ENCODE measurements at places on chromosomes 2 and 18.

GRCh38 chr2:76851000-76851399, 671.2 kb downstream of the LRRTM4 start:
- no peak for DNase-seq

GRCh38 chr2:102789349-102790090, 27.7 kb downstream of the TMEM182 start:
- no peak for DNase-seq

DNA sequence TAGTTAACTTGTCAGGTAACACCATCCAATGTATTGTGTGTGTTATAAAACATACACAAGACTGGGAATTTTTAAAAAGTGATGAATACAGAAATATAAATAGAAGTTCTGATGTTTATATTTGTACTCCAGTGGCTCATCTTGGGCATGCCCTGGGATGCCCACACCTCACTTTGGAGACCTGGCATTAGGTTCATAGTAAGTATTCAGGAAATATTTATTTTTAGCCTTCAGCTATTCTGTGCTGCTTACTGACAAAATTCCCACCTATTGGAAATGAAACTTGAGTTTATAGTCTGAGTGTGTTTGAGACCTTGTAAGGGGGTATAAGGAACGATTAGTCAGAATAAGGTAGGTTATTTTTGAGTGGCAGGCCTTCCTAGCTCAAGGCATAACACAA, 67.5 kb downstream of the MYO1B start:
- no peak for DNase-seq

DNA sequence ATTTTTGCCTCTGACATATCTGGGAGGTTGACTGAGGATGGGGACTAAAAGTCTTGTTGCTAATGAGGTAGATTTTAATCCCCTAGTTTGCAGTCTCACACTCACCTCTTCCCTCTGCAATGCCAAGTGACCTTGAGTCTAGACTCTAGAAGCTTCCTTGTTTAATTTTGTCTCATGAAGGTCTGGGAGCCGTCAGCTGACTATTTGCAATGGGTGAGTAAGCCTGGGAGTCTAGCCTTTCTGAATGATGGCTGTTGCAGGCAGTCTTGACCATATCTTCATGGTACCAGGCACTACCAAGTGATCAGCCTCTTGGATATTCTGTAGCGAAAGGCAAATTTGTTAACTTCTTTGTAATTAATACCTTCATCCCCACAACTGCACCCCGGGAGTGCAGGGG, 61.2 kb downstream of the ARHGAP15 start:
- no peak for DNase-seq

GRCh38 chr2:54416166-54416813, 39.8 kb upstream of the SPTBN1 start:
- peak; percentile 56 for DNase-seq

DNA sequence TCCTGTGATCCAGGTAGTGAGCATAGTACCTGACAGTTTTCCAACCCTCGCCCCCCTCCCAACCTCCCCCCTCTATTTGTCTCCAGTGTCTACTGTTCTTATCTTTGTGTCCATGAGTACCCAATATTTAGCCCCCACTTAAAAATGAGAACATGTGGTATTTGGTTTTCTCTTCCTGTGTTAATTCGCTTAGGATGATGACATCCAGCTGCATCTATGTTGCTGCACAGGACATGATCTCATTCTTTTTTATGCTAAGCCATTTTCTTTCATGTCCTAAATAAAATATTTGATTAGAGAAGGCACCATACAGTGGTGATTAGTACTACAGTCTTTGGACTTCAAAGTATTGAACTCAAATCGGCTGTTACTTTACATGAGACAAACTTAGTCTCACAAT, 1087.9 kb downstream of the CBLN2 start:
- no peak for DNase-seq

DNA sequence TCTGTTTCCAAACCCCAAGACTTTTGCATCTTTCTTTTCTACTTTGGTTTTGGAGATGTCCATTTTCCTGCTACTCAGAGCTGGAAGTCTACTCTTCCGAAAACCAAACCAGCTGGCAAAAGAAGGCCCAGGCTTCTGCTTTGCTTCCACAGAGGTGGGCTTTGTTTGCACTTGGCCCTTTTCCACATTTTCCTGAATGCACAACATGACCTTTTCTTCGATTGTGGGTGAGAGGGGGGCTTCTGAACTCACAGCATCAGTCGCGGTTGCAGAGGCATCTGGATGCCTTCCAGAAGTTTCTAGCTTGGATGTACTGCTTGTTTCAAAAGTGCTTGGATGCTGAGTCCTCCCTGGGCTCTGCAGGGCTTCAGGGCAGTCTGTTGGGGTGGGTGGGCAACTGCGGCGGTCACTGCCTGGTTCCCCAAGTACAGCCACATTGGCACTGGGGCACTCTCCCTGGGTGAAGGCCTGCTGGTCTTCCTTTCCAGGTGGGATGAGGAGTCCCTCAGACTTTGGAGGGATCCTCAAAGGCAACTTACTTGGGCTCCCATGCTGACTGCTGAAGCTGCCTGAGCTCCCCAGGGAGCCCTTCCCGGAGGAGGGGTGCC, 112.3 kb upstream of the LYPD1 start:
- no peak for DNase-seq

DNA sequence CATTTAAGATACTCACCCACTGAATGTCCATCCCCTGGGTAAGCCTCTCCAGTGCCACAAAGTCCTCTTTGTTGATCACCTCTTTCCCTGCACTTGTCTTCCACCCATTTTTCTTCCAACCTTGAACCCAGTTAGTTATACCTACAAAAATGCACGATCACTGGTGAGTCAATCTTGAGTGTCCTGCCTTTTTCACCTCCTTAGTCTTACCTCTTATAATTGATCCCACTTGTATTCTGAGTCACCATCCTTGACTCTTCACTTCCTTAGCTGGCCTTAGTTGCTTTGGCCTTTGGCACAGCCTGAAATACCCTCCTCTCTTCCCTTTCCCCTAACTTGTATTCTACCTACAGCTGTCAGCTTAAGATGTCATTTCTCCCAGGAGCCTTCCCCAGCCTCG, 10.2 kb downstream of the RNASEH1 start:
- DNase-seq, result no peak

GRCh38 chr2:220703279-220703678, 868.8 kb downstream of the EPHA4 start:
- no peak for DNase-seq

- no peak for DNase-seq
Measured at GRCh38 chr2:3481736-3482362, 37.5 kb downstream of the ADI1 start.

DNA sequence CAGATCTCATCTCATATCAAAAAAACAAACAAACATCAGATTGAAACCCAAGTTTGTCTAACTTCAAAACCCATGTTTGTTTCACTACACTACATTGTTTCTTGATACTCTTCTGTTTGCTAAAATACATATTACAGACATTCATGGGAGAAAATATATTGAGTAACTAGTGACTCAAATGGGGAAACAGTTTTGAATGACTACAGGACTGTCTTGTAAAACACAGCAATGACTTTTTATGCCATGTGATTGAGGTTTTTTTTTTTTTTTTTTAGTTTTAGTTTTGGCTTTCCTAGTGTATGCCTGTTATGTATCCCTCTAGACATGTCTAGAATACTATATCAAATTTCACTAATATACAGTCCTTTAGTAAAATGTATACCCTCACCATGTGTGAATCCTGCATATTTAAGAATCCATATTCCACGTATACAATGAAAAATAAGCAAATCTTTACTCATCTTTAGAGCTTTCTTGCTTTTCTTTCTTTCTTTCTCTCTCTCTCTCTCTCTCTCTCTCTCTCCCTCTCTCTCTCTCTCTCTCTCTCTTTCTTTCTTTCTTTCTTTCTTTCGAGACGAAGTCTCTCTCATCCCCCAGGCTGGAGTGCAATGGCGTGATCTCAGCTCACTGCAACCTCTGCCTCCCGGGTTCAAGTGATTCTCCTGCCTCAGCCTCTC, 46.6 kb upstream of the SERTAD2 start:
- DNase-seq, result no peak

GRCh38 chr2:44866152-44866551, 75.3 kb upstream of the SIX3 start:
- DNase-seq, result no peak

GRCh38 chr2:143729296-143729814, 600.1 kb downstream of the ARHGAP15 start:
- no peak for DNase-seq

DNA sequence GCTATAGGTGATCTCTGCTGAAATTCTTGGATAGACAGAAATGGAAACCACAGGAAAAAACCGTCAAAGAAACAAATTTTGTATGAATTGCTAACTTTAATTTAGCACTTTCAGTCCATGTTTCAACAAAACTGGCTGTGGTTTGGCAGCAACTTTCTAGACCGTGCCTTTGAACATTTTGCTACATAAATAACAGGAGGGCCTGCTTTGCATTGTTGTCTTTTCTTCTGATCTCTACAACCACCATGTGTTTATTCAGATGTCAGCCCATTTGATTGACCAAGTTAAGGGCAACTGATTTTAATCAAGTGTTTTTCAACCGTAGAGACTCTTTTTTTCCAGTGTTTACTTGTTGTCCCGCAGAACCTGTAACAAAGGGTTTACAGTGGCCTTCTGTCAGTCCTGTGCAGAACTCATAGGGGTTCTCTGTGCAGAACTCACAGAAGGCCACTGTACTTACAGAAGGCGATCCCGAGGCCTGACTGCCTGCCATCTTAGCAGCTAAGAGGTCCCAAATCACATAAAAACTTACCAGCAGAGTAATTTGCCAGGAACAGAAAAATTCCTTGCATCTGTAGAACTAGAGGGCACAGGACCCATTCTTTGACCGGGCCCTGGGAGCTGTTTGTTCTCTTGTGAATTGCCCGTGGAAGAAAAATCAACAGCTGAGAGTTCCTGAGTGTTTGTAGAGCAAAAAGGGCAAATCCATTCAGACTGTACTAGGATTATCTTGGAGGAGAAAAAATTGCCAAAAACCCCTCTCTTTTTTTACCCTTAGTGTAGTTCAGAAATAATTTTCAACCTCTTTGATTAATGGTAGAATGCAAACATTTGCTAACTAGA, 120.6 kb downstream of the PRKRA start:
- DNase-seq, result no peak

- DNase-seq, result no peak
Measured at GRCh38 chr2:170204298-170204951, 26.5 kb downstream of the MYO3B start.

DNA sequence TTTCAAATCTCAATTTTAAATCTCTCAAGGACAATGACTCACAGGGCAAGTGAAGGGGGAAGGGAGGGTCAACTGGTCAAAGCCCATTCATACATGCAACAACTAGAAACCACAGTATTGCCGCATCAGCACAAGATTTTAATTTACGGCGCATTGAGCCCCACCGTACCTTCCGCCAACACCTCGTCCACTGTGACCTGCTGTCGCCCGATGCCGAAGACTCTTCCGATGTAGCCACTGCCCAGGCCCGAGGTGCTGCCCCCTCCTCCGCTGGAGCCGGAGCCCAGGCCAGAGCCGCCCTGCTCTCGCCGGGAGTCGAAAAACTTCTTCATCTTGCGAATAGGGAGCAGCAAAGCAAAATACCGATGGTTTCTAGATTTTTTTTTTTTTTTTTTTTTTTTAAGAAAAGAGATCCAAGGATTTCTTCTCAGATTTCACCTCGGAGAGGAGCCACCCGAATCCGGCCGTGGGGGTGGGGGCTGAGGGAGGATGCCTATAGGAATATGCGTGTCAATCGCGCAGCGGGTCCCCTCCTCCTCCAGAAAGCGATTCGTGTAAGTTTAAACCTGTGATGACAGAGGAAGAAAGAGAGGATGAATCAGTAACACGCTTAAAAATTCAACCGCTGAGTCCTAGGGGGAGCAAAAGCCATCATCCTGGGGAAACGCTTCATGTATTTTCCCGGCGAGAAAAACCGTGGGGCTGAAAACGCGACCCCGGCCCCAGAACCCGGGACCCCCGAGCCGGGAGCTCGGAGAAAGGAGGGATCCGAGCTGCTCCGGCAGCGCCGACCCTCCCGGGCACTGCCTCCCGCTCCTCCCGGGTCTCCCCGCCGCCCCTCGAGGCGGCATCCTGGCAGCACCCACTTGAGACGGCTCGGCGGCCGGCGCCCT, 584 bp downstream of the AAK1 start:
- peak; percentile 85 for DNase-seq

GRCh38 chr2:20914087-20914486, 91.2 kb upstream of the LDAH start:
- DNase-seq, result no peak

GRCh38 chr2:173754837-173755236, 210.3 kb downstream of the SP3 start:
- no peak for DNase-seq

GRCh38 chr2:31329081-31329625, 85.4 kb downstream of the XDH start:
- DNase-seq, result no peak

- no peak for DNase-seq
Measured at GRCh38 chr2:233801357-233802131, 23.4 kb downstream of the MROH2A start.

DNA sequence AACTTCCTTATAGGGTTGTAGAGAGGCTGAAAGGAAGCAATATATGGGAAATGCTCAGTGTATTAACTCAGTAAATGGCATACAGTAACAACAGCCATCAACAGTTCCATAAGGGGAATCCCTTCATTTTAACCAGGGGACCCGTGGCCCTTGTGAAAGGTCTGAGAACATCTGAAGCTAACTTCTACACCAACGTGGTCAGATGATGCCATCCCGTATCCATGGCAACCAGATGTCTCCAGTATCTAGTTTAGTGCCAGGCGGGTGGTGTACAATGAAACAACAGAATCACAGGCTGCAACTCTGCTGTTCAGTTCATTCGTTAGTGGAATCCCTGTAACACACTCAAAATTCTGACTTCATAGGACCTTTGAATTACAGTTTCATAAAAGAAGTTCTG, 162.3 kb downstream of the TGIF1 start:
- DNase-seq, result no peak

DNA sequence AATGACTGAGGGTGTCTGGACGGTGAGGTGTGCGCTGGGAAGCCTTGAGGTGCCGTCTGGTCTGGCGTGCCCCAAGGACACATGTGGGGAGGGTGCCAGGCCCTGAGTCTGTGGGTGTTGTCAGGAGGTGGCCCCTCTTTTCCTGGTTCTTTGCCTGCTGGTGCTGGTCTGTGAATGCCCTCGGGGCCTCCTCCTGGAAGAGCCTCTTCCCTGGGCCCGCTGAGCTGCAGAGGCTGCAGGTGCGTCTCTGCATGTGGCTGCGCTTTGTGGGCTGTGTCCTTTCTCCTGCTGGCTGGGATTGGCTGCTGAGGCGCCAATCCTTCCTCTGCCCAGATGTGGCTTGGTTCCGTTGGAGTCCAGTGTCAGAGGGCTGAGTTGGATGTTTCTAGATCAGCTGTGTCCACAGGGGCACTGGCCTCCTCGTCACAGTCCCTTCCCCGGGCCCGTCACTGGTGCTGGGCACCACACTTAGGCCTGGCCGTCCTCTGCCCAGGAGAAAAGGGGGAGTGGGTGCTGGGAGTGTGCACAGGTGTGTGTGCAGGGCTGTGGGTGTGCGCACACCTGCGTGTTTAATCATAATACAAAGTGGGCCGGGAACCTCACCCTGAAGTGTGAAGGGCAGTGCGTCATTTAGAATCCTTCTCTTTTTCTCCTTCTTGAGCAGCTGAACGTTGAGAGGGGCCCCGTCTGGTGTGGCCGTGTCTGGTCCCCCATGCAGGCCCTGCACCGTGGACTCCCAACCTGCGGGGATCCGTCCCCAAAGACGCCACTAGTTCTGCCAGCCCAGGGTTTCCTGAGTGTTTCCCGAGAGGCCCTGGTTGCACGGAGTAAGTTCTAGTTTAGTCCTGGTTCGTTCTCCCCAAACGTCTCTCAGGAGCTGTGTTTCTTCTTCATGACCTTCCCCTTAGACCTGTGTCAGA, 35.5 kb downstream of the RTP5 start:
- DNase-seq, result no peak

- peak; percentile 87 for DNase-seq
Measured at GRCh38 chr2:48343571-48344440, 186.1 kb upstream of the STON1 start.
